HTR-8/SVneo (cell line): ENCODE measurements at places on chromosomes 11 and 22.

DNA sequence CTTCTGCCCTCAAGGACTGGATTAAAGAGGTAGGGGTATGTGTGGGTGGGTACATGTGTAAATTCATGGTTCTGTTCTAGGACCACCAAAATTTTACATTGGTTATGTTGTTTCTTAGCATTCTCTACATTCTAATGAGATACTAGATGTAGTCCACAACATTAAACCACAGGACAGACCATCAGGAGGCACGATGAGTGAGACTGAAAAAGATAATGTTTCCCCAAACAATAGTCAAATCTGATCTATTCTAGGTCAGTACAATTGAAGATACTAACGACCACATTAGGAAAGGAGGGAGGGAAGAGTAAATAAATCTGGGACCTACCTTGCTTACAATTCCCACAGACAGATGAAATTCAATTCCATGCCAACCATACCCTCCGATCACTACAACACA lies 42.2 kb downstream of the MRTFA start:
- no peak for DNase-seq

GRCh38 chr11:64566042-64566914 lies 24.7 kb upstream of the SLC22A12 start:
- peak; percentile 53 for DNase-seq

DNA sequence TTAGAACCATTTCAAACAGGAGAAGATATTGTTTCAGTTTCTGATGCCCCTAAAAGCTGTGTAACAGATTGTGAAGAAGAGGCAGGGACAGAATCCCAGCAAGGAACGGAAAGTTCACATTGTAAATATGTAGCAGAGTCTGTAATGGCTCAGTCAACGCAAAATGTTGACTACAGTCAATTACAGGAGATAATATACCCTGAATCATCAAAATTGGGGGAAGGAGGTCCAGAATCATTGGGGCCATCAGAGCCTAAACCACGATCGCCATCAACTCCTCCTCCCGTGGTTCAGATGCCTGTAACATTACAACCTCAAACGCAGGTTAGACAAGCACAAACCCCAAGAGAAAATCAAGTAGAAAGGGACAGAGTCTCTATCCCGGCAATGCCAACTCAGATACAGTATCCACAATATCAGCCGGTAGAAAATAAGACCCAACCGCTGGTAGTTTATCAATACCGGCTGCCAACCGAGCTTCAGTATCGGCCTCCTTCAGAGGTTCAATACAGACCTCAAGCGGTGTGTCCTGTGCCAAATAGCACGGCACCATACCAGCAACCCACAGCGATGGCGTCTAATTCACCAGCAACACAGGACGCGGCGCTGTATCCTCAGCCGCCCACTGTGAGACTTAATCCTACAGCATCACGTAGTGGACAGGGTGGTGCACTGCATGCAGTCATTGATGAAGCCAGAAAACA lies 40.8 kb downstream of the IGLL1 start:
- peak; percentile 39 for DNase-seq

DNA sequence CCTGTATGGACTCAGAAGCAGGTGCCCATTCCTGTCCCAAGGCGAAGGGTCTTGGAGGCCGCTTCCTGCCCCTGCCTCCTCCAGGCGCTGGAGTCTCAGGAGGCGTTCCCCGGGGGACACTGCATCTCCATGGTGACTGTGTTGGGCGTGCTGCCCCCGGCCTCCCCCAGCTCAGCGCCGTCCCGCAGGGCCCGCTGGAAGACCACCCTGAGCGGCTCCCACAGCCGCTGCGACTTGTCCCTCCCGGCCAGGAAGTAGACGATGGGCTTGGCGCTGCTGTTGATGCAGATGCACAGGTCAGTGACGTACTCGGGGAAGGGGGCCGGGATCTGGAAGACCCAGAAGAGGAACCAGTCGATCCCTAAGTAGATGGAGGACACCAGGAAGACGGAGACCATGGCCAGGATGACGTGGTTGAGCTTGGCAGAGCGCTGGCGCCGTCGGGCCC lies 7.8 kb downstream of the MRGPRF start:
- DNase-seq = no peak

DNA sequence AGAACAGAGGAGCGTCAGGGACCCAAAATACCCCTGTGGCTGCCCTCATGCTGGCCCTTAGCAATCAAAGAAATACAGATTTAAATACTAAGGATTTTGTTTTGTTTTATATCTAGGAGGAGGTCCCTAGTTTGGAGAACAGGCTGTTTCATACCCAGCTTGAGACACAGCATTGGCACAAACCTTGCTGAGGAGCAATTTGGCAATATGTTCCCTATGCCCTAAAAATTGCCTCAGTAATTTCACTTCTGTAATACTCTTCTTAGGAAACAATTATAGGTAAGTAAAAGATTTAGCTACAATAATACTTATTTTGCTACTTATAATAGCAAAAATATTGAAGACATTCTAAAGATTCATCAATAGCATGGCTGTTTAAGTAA lies 37.0 kb downstream of the TSKU start:
- DNase-seq = no peak

DNA sequence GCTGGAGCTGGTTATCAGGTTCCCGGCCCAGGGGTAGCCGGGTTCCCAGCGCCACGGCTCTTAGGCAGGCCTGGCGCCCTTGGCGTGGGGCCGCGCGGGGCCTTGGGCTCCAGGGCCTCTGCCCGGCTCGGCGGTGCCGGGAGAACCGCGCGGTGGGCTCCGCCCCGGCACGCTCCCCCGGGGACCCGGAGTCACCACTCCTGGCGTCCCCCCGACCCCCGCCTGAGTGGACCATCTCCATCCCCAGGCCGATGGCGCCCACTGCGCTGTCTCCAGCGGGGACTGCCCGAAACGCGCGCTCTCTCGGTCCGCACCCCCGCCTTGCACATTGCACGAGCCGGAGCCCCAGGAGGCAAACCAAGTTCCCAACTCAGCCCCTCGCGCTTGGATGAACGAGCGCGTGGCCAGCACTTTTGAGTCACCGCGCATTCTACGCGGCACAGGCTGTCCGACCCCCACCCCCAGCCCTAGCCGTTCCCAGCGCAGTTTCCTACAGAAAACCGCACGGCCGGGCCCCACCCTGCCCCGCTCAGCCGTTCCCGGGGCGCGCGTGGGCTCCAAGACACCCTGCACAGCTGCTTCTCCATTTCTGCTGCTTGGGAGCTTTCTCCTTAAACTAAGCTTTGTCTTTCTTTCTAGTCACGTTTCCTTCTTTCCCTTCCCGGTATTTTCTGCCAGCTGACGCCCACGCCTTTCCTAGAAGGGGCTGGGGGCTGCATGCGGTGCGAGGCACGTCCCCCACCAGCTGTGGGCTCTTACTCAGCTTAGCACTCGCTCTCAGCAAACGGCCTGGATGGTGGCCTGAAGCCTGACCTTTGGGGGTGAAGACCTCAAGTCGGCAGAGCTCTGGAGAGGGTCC lies 650 bp upstream of the CHID1 start:
- peak; percentile 57 for DNase-seq

GRCh38 chr22:23233752-23234408 lies 53.6 kb downstream of the BCR start:
- DNase-seq = peak; percentile 22

GRCh38 chr11:1050581-1051355 lies 14.2 kb upstream of the MUC6 start:
- peak; percentile 78 for DNase-seq

DNA sequence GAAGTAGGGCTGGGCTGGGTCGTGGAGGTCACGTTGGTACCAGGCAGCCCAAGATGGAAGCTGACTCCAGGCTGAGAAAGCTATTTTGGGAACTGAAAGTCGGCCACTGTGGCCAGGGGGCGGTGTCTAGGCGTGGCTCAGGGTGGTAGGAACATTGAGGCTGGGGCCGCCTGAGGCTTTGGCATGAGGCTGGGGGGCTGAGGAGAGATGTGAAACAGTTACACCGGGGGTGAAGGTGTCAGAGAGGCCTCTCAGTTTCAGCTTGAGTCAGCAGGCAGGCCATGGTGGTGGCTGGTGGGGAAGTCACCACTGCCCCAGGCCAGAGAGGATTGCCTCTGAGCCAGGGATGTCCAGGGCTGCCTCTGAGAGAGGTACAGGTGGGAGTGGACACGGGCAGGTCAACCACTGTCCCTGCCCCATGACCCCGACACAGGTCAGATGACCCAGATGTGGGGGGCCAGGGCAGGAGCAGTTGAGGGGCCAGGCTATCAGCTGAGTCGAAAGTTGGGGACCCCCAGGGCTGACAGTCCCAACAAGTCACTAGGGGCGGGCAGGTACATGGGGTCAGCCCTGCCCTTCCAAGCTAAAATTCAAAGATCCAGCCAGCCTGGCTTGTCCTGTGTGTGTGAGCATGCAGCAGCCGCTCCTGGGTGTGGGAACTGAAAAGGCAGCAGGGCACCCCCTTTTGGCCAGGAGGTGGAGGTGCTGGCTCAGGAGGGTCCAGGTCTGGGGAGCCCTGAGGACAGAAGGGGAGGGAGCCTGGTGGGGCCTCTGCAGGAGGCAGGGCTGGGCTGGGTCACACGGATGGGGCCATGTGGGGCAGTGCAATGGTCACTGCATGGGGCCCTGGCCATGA lies 7.2 kb downstream of the KCNK7 start:
- peak; percentile 75 for DNase-seq

GRCh38 chr22:18023509-18024275 lies 669 bp downstream of the MICAL3 start:
- DNase-seq = peak; percentile 82

GRCh38 chr22:47690586-47690985 lies 928.1 kb downstream of the TBC1D22A start:
- no peak for DNase-seq

DNA sequence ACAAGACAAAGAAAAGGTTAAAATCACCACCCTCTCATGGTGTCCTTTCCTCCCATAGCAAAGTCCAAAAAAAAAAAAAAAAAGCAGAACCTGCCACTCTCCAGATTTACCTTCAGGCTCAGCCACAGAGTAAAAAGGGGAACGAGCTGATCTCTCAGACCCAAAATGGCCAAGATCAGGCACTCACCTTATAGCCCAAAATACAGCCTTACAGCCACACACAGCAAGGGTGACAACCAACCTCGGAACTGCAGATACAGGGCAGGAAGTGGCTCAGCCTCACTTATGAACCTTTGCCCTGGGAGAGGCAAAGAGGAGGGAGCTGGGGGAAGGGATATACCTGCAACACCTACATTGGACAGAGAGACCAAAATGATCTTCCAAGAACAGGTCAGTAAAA lies 4.5 kb downstream of the FHIP1B start:
- no peak for DNase-seq

DNA sequence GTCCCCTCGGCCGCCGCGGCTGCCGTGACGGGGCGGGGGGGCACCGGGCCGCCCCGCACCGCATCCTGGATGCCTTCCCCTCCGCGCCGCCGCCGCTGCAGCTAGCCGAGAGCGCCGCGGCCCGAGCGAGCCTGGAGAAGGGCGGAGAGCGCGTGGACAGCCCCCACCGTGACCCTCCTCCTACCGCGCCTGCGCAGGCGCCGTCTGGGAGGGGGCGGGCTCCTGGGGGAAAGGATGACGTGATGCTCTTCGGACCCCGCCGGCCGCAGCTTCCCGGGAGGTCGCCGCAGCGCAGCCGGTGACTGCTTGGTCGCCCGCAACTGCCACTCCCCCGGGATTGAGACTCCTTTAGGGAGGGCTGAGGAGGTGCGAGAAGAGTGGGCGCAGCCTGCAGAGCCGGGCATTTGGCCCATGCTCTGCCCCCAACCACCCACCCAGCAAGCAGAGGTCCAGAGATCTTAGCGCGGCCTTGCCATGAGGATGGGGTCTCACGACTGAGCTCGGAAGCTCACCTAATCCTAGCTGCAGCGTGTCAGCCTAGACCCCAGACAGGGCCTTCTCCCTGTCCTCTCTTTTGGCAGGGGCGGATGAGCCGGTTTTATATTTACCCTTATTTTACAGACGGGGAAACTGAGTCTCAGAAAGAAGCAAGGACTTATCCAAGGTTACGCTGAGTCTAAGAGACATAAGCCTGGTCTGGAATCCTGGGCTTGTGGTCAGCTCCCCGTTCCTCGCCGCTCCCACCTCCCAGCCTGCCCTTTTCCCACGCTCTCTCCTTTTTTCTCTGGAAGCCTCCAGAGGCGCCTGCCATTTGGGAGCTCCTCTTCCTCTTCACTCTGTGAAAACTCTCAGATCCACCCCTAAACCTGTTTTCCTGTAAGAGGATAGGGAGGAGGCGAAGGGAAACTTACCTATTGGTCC lies at the start of gene DENND5A:
Gene DENND5A (minus strand): TSS at position 140 of the 921 bp plus-strand sequence. CDS start 281 bp downstream, outside the sequence.
- peak; percentile 98 for DNase-seq

- DNase-seq = peak; percentile 41
These were observed 96.3 kb upstream of the RAB1B start for GRCh38 chr11:66172146-66172545.

DNA sequence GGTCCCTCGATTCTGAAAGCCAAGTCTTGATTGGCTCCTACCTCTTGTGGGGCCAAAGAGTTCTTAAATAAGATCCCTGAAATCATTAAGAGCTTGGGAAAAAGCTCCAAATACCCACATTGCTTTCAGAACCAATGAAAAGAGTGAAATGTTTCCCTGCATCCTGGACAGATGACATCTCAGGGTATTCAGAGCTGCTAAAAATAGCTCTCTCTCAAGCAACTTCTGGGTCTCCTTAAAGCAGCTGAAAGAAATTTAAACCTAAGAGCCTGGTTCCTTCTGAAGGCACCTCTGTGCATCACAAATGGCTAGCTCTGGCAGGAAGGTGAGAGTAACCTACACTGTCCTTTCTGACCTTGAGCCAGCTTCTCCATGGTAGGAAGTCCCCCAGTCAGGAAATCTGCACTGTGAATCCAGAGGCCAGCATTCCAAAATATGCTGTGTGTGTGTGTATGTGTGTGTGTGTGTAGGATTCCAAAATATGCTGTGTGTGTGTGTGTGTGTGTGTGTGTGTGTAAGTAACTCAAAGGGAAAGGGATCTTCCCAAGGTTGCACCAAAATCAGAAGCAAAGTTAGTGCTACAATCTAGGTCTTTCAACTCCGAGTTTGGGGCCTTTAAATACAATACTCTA lies 50.1 kb downstream of the RELT start:
- DNase-seq = no peak

DNA sequence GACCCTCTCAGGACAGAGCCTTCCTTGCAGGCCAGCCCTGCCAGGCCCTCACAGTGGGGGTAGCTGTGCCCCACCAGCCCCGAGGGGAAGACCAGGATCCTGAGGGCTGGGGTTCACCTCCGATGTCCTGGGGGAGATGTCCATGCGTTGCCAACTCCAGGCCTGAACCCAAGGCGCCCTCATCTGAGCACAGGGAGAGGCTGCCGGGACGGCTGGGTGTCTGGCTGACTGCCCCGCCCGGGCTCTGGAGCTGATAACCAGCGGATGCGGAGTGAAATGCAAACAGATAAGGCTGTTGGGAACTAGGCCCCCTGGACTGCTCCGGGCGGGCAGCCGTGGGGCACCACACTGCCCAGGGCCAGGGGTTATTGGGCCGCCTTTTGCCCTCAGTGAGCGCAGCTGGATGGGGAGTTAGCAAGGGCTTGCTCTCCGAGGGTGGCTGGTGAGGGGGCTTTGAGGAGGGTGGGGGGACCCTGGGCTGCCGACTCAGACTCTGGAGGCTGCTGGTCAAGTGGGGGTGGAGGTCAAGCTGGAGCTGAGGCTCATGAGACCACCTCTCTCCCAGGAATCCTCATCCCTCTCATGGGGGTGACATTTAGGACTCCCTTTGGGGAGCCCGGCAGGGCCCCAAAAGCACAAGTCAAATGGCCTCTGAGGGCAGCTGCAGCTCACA lies 5.6 kb upstream of the MUC6 start:
- no peak for DNase-seq

GRCh38 chr11:107916671-107917241 lies 11.5 kb upstream of the RAB39A start:
- DNase-seq = peak; percentile 63
